Caco-2 (cell line): ENCODE measurements at places on chromosomes 7 and 10.

DNA sequence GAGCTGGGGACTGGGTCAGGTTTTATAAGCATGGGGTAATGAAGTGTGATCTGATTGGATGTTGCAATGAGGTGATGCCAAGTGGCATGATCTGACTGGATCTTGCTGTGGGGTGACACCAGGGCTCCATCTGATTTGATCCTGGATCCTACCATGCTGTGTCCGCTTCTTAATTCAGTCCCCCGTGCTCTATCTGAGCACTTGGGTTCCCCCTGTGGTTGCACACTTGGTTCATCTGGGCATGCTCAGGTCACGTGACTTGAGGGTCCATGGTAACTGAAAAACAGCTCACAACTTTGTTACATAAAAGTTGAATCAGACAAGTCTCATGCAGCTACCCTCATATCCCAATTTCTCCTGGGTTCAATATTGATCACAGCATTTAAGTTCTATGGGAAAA lies 448.6 kb upstream of the NRP1 start:
- DNase-seq: no peak

GRCh38 chr7:7816084-7816483 lies 97.7 kb upstream of the RPA3 start:
- no peak for DNase-seq

GRCh38 chr7:38187794-38188440 lies 9.9 kb downstream of the STARD3NL start:
- no peak for DNase-seq

- DNase-seq: peak; percentile 42
These were observed 24.6 kb upstream of the ASL start for GRCh38 chr7:66050990-66051448.

- DNase-seq: no peak
These were observed 29.5 kb upstream of the HYCC1 start for GRCh38 chr7:23043441-23043840.

- no peak for DNase-seq
These were observed 15.2 kb upstream of the LRRTM3 start for GRCh38 chr10:66910671-66911070.

- DNase-seq: no peak
These were observed 102.1 kb downstream of the CUX1 start for GRCh38 chr7:101919363-101920115.

DNA sequence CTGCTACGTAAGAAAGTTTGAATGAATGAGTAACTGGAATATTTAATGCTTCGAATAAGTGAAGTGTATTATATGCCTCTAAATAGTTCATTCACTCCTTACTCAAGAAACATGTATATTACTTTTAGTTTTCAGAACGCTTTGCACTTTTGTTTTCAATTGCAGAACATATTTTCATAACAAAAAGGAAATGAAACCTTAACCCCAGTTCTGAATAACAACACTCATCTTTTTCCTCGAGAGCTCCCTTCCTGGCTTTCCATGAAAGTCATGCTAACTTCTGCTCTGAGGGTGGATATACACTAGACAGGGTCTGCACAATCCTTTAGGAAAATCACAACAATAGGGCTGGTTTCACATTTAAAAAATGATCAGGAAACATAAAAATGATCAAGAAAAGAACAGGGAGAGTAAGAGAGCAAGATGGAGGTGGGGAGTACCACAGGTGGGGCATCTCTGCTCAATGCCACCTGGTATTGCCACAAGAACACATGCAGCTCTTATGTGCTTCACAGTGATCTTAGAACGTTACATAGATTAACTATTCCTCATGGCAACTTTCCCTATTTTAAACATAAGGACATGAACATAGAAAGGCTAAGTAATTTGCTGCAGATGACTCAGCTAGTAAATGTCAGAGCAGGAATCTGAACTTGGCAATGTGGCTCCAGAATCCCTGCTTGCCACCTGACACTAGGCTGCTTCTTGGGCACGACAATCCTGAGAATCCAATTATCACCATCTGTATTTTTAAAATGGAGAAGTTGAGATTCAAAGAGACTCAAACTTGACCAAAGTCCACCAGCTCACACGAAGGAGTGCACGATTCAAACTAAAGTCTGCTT lies 219.5 kb upstream of the AOAH start:
- no peak for DNase-seq

- DNase-seq: no peak
These were observed 582.2 kb downstream of the SORCS1 start for GRCh38 chr10:106582291-106582690.

- no peak for DNase-seq
These were observed 70.4 kb upstream of the MDFIC start for GRCh38 chr7:114851406-114852061.

GRCh38 chr10:44930904-44931620 lies 19.9 kb downstream of the TMEM72 start:
- no peak for DNase-seq

- peak; percentile 28 for DNase-seq
These were observed 1344.3 kb upstream of the LRRTM3 start for GRCh38 chr10:65581426-65582026.

DNA sequence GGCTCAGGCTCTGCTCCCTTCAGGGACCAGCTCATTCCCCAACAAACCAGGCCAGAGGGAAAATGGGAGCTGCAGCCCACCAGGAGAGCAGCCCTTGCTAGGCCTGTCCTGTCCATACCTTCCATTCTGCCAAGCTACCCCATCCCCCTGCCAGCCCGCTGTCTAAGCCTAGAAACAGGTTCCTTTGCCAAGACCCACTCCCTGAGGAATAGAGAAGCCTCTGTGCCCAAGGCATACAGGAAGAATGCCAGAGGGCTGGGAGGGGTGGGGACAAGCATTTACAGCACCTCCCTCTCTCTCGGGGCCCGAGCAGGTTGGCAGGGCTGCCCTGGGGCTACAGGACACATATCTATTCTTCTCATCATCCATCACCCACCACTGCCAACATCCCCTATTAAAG lies 178.3 kb downstream of the GRID1 start:
- DNase-seq: no peak

DNA sequence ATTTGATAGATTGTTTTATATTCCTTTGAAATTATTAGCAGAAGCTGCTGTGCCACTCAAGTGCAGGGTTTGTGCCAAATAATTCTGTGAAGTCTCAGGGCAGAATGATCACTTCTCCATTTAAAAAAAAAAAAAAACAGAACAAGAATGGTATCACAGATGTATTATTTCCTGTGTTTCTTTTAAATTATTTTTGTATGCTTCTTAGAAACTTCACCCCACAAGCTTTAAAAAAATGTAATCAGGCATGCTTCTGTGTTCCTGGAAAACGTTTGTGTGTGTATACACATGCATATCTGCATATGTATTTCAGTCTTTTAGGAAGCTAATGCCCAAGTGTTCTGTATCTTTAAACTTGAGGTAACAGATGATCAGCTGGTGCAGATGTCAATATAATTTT lies 6.3 kb upstream of the CD36 start:
- DNase-seq: no peak

GRCh38 chr7:44073664-44074348 lies 8.4 kb upstream of the PGAM2 start:
- DNase-seq: no peak

- no peak for DNase-seq
These were observed 309.8 kb downstream of the PARD3 start for GRCh38 chr10:34505338-34505737.

DNA sequence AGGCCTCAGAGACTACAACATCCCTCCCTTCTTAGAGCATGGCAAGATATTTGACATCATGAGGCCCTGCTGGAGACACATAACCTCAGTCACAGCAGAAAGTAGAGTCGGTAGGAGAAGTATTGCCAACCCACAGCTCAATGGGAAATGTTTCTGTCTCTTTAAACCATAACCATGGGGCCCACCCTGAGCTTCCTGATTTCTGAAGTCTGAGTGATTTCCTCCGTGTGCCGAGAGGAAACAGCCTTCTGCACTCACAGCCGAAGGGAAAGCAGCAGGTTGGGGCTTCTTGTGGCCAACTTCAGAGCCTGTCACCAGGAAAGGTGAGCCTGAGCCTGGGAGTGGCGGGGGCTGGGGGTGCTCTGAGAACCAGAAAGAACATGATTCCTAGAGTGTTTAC lies at the start of gene GIMAP1:
Gene GIMAP1, plus strand, starts transcription at position 246 of the 400 bp plus-strand sequence. CDS start 2,435 bp downstream, outside the sequence.
- no peak for DNase-seq

DNA sequence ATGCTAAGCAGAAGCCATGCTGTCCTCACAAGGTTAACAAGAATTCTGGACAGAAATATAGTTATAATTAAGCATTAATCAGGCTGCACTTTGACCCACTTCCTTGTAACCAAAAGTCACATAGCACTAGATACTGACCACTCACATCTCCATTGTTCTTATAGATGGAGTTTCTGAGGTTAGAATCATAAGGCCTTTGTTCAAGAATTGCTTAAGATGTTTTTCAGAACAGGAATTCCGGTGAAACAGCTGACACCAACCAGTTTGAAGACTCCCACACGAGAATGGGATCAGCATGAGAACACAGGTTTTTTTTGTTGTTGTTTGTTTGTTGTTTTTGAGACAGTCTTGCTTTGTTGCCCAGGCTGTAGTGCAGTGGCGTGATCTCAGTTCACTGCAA lies 488.3 kb upstream of the NRP1 start:
- DNase-seq: no peak

DNA sequence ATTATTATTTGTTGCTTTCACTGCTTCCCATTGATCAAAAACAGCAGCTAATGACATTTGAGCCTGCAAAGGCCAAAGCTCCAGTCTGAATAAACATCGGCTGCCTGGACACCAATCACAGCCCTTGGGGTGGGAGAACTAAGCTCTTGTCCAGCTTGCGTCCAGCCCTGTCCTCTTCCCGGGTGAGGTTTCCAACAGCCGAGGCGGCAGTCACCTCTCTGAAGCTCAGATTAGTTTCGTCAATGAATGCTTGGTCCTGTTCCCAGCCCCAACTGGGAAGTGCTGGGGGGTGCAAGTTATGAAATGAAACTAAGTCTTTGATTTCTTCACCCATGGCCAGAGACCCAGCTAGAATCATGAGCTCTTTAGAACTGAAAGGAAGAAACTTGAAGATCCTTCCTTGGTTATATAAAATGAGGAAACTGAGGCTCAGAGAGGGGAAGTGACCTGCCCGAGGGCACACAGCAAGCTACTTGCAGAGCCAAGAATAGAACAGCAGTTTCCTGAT lies 114.0 kb upstream of the TCF7L2 start:
- DNase-seq: no peak

GRCh38 chr7:123677061-123677715 lies 21.5 kb downstream of the LMOD2 start:
- DNase-seq: no peak

DNA sequence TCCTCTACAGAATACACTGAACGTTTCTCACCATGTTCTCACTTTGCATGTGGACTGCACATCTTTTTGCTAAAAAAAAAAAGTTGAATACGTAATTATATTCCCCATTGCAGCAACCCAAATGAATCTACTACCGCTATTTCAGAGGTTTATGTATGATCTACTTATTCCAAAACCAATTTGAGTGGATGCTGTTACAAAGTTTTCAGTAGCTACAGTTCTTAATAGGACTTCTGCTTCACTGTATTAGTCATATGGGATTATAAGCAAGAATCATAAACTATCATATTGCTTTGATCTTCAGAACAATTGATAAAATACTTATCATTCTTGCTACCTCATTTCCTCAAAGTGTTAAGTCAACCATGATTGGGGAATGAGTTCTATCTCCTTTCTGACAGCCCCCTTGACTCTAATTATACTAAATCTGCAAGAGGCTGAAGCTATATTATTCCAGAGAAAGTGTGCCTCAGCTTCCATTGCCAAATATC lies 257.0 kb downstream of the PARD3 start:
- DNase-seq: no peak

DNA sequence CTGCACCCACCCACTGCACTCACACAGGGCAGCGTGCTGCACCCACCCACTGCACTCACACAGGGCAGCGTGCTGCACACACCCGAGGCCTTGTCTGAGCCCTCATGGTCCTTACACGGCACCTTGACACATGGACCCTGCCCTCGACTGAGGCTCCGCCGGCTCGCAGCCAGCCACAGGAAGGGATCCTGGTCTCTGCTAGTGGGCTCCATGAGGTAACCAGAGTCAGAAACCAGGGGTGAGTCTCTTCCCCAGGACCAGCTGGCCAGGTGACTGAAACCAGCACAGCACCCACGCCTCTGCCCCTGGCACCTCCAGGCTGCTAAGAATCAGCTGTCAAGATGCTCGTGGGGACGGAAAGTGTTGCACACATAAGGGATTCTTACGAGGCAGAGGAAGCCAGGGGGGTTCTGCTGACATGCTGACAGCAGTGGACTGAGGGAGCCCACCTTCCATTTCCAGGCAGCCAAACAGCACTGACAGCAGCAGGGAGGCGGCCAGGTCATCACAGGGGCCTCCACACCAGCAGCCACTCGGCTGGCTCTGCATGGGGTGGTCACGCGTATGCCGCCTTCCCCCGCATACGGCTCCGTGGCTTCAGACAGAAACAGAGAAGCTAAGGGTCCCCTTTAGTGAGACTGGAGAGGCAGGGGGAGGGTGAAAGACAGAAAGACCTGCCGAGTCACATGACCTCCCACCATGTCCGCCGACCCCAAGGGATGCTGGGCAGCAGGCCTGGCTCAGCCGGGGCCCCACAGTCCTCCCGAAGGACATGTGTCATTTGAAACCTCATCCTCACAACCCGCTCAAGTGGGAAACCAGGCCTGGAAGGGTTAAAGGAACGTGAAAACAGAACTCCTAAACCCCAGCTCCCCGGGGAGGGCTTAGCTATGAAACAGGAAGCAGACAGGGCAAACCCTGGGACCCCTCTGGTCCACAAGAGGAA lies 34.2 kb downstream of the GPER1 start:
- no peak for DNase-seq

DNA sequence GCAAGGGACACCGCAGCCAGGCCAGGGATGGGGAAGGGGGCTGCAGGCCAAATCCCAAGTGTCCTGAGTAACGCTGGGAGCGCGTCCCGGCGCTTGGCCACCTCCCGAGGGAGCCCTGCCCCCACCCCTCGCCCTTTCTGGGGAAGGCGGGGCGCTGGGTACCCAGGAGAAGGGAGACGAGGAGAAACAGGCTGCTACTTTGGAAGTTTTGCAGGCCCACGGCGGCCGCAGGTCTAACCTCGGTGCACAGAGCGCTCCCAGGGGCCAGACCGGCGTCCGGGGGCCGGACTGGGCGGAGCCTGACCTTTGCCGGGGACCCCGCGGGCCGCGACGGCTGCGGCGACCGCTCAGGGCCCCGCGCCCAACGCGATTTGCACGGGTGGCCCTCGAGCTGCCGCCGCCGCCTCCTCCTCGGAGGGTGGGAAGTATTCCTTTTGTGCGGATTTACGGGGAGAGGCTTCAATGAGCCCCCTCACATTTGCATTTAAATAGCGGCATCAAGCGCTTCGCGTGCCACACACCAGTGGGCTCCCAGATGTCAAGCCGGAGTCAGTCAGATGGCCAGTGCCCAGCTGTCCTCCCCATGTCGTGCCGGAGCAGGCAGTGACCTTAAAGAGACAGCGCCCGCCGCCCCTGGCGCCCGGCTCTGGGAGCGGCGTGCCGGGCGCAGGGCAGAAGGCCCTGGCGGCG lies 3.0 kb upstream of the EBF3 start:
- no peak for DNase-seq

DNA sequence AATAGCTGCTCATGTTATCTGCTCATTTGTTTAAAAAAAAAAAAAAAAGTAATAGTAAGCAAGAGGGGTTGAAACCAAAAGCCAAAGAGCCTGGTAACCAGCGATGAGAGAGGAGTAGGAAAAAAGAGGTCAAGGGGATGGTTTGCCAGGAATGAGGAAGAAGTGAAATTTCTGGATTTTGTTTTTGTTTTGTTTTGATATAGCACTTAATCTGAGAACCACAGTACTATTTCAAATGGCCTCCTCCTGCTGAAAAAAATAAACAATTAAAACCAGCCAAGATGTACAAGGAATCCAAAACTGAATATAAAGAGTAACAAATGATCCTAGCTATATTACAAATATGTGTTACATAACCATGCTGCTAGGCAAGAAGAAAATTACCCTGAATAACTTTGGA lies 213.1 kb downstream of the FGFR2 start:
- no peak for DNase-seq
